ENCODE measurements at places on chromosomes 12 and 14.

- no peak for DNase-seq
These were observed 11.7 kb downstream of the CSRNP2 start for GRCh38 chr12:51071663-51072062.

GRCh38 chr12:96034621-96035282 is 635 bp downstream of the LTA4H start:
- DNase-seq, result peak; percentile 50

DNA sequence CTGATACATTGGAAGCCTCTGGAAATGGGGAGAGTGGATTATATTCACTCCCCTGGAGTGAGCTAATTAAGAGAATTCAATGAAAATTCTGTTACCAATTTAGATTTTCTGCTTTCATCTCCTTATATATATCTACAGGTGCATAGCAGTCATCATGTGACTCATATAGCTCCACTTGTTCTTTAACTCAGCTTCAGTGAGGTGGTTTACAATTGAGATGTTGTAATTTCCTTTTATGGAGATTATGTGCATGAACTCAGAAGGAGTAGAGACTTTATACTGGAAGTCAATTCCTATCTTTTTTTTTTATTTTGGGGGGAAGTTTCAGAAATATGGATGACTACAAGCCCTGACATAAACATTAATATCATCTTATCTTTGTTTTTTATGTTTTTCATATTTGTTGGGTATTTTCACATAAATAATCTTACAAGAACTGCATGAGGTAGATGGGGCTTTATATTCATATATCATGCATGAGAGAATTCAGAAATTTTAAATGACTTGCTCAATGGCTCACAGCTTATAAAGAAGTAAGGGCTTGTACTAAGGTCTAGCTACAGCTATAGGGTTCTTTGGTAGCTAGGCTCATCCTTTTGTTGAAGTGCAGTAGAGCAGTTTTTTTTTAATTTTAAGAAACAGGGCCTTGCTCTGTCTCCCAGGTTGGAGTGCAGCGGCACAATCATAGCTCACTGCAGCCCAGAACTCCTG is 92.3 kb upstream of the SCAF11 start:
- no peak for DNase-seq

GRCh38 chr12:95339086-95339788 is 121.6 kb downstream of the VEZT start:
- no peak for DNase-seq

DNA sequence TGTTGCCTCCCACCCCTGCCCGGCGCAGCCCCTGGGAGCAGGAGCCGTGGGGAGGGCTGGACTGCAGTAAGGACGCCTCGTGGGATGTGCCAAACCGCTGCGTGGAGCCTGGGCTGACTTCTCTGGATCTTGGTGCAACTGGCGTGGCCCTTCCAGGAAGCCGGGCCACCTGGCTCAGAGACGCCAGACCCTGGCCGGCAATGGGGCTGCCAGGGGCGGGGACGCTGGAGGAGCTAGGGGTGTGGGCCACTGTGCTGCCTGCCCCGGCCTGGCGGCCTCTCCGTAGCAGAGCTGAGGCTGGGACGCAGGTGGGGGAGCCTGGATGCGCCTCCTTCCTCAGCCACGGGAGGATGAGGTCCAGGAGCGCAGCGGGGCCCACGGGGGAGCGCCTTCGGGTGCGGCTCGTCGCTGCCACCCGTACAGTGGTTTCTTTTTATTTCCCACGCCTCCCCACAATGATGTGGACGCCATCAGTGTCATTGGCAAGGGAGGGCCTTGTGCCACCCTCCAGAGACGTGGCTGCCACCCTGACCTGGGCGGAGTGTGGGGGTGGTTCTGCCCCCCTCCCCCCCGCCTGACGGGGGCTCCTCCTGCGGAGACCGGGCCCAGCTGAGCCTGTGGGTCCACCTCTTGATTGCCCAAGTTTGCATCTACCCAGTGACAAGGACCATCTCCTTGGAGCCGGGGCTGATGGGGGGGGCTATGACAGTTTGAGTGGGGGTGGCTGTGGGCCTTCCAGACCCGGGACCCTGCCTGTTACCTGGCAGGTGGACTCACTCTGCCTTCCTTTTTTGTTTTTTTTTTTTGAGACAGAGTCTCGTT is 11.3 kb downstream of the DDX51 start:
- DNase-seq, result no peak

DNA sequence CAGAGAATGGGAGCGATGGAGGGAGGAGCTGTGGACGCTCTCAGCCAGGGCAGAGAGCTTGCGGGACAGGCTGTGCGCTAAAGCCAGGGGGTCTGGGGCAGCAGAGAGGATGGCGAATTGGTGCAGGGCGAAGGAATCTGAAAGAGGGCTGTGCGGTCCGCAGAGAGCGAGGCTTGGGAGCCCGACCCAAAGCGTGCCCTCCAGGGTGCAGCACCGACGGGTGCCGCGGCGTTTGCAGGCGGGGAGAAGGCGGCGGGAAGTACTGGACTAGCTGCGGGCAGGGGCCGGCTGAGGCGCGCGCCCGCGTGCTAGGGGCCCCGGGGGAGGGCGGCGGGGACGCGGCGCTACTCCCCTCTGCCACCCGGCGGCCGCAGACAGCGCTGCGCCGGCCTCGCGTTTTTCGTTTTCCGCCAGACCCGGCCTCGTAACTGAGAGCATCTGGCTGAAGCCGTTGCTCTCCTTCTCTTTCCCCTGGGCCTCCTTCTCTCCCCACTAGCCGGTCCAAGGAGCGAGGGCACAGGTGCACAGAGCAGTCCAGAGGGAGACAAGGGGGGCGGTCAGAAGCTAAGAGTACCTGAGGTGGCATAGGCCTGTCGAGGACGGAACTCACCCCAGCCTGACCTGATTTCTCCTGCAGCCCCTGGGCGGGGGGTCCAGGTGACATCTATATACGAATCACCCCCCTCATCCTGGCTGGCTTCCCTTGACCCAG is 24.9 kb downstream of the SLC6A12 start:
- peak; percentile 80 for DNase-seq

GRCh38 chr12:113061061-113061694 is 4.6 kb downstream of the DTX1 start:
- DNase-seq, result no peak

DNA sequence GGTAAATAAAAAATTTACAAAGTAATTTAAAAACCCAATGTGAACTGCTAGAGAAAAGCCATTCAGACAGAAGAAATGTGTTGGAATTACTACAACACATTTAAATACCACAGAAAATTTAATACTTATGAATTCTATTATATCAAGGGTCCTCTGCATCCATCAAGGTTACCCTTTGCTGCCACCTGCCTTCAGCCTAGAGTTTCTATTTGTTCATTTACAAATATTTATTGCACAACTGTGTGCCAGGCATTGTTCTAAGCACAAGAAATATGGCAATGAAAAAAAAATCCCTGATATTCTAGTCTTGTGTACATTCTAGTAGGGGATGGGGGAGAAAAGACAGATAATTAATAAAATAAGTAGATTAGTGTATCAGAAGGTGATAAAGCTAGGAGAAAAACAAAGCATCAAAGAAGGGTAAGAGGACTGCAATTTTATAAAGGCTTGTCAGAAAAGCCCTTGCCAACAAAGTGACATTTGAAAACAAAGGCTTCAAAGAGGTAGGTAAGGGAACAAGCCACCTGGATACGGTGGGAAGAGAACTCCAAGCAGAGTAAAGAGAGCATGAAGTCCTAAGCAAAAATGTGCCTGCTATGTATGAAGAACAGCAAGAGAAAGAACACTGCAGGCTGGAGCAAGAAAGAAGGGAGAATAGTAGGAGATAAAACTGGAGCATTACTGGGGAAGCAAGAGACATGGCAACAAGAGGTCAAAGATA is 59.1 kb upstream of the SLC6A13 start:
- no peak for DNase-seq

GRCh38 chr12:12792421-12792820 is 7.0 kb downstream of the APOLD1 start:
- no peak for DNase-seq

- no peak for DNase-seq
These were observed 77.3 kb upstream of the ANO6 start for GRCh38 chr12:45138609-45139008.

DNA sequence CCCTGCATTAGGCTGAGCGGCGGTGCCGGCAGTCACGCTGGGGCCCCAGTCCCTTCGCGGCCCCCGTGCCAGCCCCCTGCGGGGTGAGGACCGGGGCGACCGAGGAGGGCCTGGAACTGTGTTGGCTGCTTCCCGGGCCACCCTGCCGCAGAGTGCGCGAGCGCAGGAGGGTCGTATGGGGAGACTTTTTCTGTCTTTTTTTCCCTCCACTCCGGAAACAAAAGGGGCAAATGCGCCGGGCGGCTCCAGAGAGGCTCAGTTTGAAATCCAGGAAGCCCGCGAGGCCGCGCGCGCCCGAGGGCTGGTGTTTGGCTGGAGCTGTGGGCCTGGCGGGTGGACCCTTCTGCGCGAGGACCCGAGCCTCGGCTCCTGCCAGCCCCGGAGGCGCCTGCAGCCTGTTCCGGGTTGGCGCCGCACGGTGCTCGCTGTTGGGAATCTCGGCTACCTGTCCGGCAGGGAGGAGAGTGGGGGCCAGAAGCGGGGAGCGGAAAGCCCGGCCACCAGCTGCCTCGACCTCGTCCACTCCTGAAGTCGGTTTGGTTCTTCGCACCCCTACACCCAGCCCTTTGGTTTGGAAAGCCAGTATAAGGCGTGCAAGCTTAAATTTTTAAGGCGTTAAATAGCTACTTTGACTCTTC is 638 bp downstream of the PLEKHG3 start:
- DNase-seq, result peak; percentile 72

DNA sequence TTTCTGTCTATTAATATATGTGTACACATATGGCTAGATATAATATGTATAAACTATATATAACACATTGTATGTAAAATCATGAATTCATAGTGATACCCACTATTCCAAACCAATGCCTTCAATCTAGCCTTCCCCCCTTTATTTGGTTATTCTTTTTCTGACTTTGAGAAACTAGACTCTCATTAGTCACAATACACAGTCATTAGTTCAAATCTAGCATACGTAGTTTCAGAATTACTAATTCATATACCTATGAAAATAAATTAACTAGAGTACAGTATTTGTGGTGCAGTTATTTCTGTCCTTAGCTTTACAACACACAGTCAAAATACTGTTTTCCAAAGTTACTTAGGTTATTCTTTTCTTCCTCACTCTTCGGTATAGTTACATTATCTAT is 268.2 kb downstream of the DPF3 start:
- no peak for DNase-seq

- DNase-seq, result no peak
These were observed 50.2 kb downstream of the MIPOL1 start for GRCh38 chr14:37247791-37248461.

DNA sequence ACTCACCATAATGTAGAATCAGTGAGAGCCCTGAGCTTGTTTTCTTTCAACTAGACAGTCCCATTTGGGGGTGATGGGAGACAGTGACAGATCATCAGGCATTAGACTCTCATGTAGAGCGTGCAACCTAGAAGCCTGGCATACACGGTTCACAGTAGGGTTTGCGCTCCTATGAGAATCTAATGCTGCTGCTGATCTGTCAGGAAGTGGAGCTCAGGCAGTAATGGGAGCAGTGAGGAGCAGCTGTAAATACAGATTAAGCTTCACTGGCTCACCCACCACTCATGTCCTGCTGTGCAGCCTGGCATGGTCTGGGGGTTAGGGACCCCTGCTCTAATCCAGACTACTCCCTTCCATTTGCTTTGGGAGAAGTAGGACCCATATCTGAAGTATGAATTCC is 55.6 kb downstream of the FNTB start:
- DNase-seq, result no peak

- DNase-seq, result no peak
These were observed 260.3 kb downstream of the BCAT1 start for GRCh38 chr12:24688601-24689000.

GRCh38 chr14:69985463-69985862 is 106.2 kb downstream of the SMOC1 start:
- DNase-seq, result no peak

- DNase-seq, result no peak
These were observed 236.8 kb downstream of the GRIN2B start for GRCh38 chr12:13744561-13744960.

DNA sequence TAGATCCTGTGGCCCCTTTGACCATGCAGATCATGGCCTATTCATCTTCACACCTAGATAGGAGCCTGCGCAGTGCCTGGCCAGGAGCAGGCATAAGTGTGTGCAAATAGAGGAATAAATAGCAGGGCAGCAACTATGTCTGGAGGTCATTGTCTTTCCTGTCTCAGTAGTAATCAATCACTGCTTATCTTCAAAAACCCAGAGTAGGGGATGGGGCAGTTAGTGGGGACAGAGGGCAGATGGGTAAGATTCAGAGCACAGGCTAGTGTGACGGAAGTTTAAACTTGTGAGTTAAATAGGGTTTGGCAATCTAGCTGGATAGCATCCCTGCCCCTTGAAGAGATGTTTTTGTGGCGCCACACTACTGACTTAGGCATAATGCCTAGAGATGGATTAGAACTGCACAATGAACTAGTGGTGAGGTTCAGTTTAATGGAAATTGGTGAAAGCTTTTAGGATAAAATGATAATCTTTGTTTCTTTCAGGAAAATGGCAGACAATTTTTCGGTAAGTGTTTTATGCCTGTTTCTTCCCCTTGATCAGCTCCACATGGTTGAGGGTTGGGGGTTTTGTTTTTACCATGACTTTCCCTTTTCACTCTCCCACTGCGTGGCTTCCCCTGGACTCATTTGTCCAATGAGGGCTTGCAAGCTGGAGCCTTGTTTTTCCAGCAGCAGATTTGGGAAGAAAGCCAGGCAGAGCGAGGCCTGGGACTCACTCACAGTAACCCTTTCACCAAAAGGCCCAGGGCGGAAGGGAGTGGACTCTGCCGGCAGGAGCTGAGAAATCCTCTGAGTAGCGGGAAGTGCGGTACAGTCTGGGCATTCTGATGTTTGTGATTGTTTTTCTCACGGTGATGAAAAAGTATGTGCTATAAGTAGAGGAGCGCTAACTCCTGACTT is 8.1 kb downstream of the LGALS3 start:
- DNase-seq, result peak; percentile 86

DNA sequence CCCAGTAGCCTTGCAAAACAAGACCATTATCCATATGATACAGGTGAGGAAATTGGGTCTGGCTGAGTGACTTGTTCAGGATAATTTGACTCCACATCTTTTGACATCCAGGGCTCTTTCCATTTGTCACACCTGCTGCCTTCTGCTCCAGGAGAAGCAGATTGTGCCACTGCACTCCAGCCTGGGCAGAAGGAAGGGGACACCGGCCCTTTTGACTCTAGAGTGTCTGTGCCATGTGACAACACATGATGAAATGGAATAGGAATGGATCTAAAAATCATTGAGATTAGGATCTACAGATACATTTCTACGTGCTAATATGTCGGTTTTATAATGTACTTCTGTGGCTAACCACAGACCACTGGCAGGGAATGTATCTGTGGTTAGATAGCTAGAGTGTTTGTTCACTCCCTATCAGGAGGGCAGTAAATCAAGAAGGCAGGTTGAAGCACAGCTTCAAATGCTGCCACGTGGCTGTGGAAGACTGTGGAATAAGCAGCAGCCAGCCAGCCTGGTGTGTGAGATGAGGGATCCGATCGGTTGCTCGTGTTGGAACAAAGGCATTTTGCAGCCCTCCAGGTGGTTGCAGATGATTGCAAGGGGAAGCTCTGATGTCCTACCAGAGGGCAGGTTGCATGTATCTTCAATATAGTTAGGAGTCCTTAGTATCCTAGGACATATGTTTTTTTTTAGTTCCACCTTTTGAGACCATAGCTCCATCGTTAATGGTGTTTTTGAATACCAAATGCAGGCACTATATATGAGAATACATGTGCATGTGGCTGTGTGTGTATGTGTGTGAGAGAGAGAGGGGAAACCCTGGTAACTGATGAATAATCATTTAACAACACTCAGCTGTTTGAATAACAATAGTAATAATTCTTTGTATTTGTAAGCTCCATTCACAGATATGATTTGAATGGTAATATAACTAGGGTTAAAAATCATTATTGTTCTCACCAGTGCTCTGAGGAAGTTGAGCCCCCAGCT is 28.6 kb downstream of the EML1 start:
- DNase-seq, result no peak

- DNase-seq, result peak; percentile 84
These were observed 18.7 kb downstream of the DAD1 start for GRCh38 chr14:22570132-22570949.

Measured in right forelimb (tissue), 1 donor.